HepG2 (cell line): ENCODE measurements at places on chromosomes 3 and 15. TPM values are rescaled to one million over a fixed set of nuclear protein-coding genes. Genes with fewer than 3 reads are reported as not detected.
A peak's percentile ranks its signal among the peaks of the same experiment; 100 is the strongest.

The SPSB4 gene
- not detected in 2 replicates for total RNA-seq

The CEP152 gene
- total RNA-seq: 14.7 and 20.2 TPM in 2 replicates

The ATP13A5 gene
- not detected in 2 replicates for total RNA-seq

The GPR171 gene
- total RNA-seq: not detected in 2 replicates

The WDR72 gene
- total RNA-seq: 0.60 and 1.2 TPM in 2 replicates

The DUOXA2 gene
- total RNA-seq: not detected in 2 replicates

GRCh38 chr15:62777671-62778070, 264.9 kb upstream of the TPM1 start:
- no peak overlapping the region for H3K4me3 ChIP-seq
- no peak overlapping the region for H3K27ac ChIP-seq
- DNase-seq: no peak

DNA sequence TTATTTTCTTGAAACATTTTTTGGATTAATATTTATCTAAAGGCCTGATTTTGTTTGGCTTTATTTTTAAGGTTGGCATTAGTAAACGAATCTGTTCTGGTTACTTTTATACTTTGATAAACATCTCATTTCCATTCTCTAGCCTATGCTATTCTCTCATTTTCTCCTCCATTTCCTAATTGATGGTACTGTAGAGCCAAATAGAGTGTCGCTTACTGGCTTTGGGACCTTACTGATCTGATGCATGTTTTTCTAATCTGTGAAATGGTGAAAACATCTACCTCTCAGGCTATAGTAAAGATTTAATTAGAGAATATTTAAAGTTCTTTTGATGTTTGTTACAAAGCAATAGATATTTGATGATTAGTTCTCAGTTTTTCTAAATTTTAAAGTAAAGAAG, 1.6 kb downstream of the LNP1 start:
- H3K36me3 ChIP-seq: no peaks in the 10 kb centered on the region; the same call in 1 of the 2 replicates
- peak overlapping the region; percentile 93 for H3K27ac ChIP-seq
- H3K27me3 ChIP-seq: no peaks in the 10 kb centered on the region
- peak overlapping the region; percentile 96 for H3K4me3 ChIP-seq
- peaks cover 51% of the 10 kb centered on the region for H3K4me1 ChIP-seq
- no peak for DNase-seq

DNA sequence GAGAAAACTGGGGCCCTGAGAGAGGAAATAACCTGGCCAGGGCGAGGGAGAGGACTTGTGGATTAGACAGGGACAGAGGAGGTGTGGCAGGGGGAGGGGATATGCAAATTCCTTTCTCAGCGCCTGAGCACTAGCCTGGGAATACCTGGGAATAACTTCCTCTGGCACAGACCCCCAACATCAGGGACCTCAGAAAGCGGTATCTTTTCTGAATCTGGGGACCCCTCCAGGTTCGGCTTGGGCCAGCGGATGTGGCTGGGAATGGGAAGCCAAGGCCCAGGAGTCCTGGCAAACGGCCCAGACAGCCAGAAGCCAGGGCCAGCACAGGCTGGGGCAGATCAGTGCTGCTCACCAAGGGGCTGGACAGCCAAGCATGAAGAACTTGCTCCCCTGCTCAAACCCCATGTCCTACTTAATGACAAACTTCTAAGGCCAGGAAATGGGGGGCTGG, 9.2 kb upstream of the ACSBG1 start:
- no peak overlapping the region for H3K27ac ChIP-seq
- peaks cover 32% of the 10 kb centered on the region for H3K4me1 ChIP-seq
- no peaks in the 10 kb centered on the region for H3K36me3 ChIP-seq
- no peak for DNase-seq

The CPNE4 gene
- not detected in 2 replicates for total RNA-seq

The SPINT1 gene
- 0.45 and 0.49 TPM in 2 replicates for total RNA-seq

The PLA2G4E gene
- not detected in 2 replicates for total RNA-seq

The ATRIP gene
- 11.4 and 12.5 TPM in 2 replicates for total RNA-seq

The MESP2 gene
- total RNA-seq: not detected in 2 replicates

The SCG5 gene
- total RNA-seq: 2.4 and 3.5 TPM in 2 replicates

GRCh38 chr15:55998478-55998877, 5.1 kb upstream of the NEDD4 start:
- no peaks in the 10 kb centered on the region for H3K36me3 ChIP-seq
- DNase-seq: no peak
- H3K4me3 ChIP-seq: no peak overlapping the region
